ENCODE measurements at places on chromosomes 2 and 18.

DNA sequence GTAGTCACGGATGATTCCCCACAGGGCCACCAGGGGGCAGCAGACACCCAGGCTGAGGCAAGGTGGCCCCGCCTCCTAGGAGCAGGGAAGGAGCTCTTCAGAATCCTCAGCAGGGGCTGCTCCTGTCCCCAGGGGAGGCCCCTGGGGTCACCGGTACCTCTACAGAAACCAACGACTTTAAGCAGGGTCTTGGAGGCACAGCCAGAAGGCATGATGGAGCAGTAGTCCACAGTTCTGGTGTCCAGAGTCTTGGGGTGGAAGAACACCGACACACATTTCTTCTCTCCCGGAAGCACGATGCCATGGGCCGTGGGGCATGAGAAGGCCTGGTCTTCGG lies 11.5 kb downstream of the CFAP65 start:
- DNase-seq: peak; percentile 82

- DNase-seq: no peak
Observed at GRCh38 chr2:171102802-171103201, 57.9 kb downstream of the TLK1 start.

- no peak for DNase-seq
Observed at GRCh38 chr2:113088213-113088992, 20.6 kb downstream of the IL1F10 start.

DNA sequence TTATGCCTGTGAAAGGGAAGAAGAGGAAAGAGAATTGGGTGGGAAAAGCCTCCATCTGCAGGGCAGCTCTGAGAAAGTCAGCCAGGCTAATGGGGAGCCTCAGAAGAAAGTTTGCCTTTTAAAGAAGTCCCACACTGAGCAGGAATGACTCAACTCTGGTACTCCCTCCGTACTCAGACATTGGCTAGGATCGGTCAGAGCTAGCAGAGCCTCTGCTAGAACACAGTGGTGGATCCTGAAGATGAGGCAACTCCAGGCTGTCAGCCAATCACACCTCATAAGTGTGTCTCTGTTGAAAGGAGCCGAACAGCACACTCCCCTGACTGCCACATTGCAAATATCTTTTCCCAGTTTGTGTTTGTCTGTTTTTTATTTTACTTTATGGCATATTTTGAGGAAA lies 96.9 kb downstream of the HNRNPLL start:
- no peak for DNase-seq

GRCh38 chr2:238988105-238988504 lies 140.2 kb downstream of the TWIST2 start:
- no peak for DNase-seq

DNA sequence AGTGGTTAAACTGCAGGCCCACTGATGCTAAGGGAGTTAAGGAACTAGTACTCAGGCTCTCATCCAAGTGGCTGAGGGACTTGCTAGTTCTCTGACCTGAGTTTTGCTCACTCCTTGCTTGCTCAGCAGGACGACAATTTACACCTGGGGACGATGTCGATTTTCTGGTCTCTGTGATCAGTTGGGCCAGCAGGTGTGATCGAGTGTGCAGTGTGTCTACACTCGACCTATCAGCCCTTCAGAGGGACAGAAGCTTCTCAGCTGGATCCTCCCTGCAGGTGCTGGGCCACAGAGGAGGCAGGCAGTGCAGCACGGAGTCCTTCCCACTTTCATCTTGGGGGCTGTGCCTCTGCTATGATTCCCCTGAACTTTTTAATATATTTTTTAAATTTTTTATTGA lies 71.5 kb downstream of the KCNS3 start:
- DNase-seq: no peak

DNA sequence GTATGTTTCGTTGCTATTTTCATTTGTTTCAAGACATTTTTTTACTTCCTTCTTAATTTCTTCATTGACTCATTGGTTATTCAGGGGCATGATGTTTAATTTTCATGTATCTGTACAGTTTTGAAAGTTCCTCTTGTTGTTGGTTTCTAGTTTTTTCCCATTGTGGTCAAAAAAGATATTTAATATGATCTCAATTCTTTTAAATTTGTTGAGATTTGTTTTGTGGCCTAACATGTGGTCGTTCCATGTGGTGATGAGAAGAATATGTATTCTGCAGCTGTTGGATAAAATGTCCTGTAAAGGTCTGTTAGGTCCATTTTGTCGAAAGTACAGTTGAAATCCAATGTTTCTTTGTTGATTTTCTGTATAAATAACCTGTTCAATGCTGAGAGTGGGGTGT lies 110.3 kb upstream of the MAP4K4 start:
- DNase-seq: no peak

DNA sequence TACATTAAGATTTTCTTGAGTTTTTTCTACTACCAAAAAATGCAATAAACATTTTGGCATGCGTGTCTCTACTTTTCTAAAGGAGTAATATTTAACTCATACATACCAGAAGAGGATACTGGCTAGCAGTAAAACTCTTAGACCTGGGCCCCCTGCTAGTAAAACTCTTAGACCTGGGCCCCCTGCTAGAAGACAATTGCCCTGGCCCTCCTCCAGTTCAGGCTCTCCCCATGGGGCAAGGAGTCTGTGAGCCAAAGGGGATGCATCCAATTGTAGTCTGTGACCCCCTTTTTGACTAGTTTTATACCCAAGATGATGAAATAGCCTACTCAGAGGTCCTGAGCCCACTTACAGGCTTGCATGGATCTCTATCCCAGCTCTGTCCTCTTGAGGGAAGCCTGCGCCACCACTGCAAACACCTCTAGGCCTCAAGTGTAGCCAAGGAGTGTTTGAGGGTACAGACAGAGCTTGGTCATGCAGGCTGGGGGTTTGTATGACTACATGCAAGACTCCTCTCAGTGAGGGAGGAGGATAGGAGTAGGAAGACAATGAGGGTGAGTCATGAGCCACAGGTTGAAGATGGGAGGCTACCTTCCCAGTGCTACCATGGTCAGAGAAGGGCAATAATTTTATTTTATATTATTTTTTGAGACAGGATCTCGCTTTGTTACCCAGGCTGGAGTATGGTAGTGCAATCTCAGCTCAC lies 45.2 kb upstream of the PGAP1 start:
- DNase-seq: no peak

- peak; percentile 35 for DNase-seq
Observed at GRCh38 chr2:101162561-101163330, 11.6 kb upstream of the TBC1D8 start.

DNA sequence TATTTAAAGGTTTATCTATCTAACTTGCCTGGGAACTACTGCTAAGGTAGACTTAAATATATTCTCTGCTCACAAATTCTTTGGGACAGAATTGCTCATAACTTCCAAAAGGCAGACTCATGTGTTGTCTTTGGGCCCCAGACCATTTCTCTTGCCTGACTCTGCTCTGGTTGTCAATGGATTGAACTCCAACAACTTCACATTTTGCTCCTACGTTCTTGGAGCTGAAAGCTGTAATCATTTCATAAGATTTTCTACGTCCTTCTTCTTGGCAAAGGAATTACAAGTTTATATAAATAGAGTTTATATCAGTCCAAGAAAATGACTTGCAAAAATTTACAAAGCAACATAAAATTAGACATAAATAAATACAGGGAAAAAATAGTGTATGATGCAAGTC lies 32.9 kb upstream of the PPM1B start:
- no peak for DNase-seq

GRCh38 chr18:47283476-47283875 lies 32.0 kb upstream of the SKOR2 start:
- peak; percentile 62 for DNase-seq

- DNase-seq: no peak
Observed at GRCh38 chr2:98473995-98474780, 29.5 kb downstream of the INPP4A start.

- peak; percentile 36 for DNase-seq
Observed at GRCh38 chr2:234437642-234438304, 59.1 kb downstream of the ARL4C start.

- DNase-seq: no peak
Observed at GRCh38 chr2:102049756-102050443, 58.1 kb downstream of the IL1R2 start.

DNA sequence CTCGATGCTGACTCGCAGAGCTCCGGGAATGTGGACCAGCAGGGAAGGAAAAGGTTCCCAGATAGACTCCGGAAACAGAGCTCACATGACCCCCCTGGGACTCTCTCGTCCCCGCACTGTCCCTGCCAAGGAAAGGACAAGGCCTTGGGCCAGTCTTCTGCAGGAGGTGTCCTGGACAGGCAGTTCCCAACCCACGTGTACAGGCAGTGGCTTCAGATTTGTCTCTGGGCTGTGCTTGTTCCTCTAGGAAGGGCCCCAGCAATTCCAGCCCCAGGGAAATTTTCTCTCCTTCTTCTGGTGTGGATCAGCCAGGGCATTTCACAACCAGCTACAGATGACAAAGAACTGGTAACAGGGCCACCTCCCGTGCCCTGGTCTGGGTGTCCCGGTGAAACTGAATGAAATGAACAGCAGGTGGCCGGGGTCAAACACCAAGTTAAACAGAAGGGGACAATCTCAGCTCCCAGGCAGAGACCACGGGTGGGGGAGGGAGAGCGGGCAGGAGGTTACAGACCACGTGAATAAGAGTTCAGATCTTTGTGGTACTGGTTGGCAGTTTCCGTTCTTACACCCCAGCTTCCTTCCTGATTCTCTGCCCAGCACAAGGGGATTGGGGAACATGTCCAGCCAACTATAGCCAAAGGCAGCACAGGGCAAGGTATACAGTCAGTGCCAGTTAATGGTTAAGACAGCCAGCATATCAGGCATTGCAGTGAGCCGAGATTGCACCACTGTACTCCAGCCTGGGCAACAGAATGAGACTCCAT lies 52.2 kb upstream of the CAB39 start:
- peak; percentile 20 for DNase-seq

DNA sequence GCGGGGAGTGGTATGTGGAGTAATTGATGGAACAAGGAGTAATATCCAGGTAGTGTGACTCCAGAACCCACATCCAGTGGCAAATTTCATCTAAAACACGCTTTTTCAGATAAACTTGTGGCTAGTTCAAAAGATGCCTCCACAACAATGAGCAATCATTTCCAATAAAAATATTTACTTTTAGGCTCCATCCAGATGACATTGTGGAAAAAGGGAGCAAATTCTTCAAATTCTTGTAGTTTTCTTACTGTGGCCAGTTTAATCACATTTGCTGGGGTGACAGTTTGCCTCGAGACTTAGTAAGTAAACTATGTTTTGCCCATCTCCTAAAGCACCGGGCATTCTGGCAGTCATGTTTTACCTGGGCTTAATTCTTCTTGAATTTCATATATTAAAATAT lies 243.6 kb downstream of the IRS1 start:
- DNase-seq: no peak

- no peak for DNase-seq
Observed at GRCh38 chr2:216752855-216753505, 57.6 kb upstream of the IGFBP5 start.

DNA sequence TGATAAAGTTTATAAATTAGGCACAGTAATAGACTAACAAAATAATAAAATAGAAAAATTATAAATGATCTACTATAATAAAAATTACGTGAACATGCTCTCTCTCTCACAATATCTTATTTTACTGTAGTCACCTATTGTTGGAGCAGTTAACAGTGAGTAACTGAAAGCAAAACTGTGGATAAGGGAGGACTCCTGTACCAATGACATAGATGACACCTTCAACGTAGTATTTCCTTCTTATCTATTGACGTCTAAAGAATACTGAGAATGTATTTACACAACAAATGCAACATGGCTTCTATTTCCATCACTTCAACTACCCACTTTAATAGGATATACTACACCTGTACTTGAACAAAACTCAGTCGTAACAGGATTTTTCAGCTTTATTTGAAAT lies 31.5 kb downstream of the HNRNPLL start:
- no peak for DNase-seq

DNA sequence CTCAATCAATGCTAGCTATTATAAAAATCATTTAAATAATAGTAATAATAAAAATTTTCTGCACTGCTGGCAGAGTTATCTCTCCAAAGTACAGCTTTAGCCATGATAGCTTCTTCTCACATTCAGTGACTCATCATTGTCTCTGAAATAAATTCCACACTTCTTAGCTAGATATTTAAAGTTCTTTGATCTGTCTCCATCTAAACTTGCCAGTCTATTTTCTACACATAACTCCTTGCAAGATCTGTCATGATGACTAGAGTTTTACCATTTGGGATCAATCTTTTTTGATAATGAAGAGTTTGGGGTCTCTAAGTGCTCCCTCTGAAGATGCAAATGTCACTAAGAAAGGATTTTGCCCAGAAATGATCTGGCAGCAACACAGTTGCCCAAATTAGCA lies 155.4 kb upstream of the LHCGR start:
- no peak for DNase-seq

- DNase-seq: peak; percentile 17
Observed at GRCh38 chr2:212173756-212174510, 364.7 kb downstream of the ERBB4 start.

- DNase-seq: no peak
Observed at GRCh38 chr2:112480530-112481049, 1.4 kb upstream of the TTL start.

DNA sequence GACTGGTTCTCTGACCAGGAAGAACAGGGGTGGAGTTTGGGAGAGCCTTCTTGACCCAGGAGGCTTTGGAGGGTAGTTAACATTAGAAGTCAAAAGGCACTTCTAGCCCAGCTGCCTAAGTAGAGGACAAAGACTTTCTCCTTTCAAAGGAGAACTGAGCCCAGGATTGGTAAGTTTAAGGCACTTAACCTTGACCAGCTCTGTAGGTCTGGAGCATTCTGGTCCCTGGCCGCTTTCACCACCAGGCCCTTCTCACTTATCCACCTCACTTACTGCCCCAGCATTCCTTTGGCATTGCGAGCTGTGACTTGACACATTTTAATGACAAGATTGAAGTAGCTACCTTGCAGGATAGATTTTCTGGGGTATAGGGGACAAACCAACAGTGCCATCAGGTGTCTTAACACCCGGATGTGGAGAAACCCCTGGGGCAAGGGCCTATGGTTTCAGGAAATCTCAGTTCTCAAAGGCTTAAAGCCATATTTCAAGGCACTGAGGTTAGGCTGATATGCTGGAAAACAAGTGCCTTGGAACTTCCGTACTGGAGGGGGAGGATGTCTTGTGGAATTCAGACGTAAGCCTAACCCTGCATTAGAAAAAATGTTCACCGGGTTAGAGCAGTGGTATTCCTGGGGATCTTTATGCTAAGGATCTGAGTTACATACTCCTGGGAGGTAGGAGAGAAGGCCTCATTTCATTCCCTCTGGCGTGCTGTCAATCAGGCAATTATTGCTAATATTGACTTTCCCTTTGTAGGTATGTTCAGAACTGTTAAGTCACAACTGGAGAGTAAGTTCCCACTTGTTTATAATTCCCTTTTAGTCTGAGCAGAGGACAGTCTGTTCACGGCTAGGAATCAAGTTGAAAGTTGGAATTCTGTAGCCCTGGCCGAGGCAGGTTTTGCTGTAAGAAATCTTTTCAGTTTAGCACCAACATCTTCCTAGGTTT lies 4.3 kb downstream of the C2orf68 start:
- peak; percentile 19 for DNase-seq

DNA sequence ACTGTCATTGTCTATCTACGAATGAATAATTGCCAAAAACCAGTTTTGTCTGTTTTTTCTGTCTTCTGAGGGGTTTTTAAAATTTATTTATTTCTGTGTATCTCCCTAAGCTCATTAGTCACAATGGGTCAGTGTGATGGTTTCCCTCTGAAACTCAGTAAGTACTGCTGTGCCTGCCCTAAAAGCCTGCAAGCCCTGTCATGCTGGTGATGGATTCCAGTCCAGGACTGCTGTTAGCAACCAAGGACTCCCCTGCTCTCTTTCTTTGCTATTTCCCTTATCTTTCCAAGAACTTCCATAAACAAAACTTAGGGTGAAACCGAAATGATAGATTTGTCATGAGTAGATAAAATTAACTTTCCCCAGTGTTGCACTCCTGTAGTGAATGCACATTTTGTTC lies 11.8 kb upstream of the DSG2 start:
- no peak for DNase-seq

GRCh38 chr2:240189686-240190085 lies 49.2 kb upstream of the OTOS start:
- no peak for DNase-seq
